Fibroblast of the aortic adventitia (primary cell): ENCODE measurements at places on chromosomes 6 and 20.

DNA sequence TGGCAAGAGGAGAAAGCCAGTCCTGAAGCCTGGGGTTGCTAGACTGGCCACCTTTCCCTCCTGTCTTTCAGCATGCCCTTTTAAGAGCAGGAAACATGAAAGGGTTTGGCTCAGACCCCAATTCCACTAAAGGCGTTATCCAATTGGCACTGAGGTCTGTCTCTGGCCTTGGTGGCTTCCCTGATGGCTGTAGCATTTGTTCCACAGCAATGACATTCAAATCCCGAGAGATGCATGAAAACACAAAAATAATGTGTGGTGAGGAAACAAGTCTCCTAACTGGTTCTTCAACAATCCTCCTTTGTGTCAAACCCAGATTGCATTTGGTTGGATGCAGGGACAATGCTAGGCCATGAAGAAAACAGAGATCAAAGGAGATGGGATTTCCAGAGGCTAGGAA is 56.5 kb upstream of the ADTRP start:
- DNase-seq, result no peak

GRCh38 chr20:63578224-63579016 is 4.4 kb upstream of the HELZ2 start:
- DNase-seq, result no peak

DNA sequence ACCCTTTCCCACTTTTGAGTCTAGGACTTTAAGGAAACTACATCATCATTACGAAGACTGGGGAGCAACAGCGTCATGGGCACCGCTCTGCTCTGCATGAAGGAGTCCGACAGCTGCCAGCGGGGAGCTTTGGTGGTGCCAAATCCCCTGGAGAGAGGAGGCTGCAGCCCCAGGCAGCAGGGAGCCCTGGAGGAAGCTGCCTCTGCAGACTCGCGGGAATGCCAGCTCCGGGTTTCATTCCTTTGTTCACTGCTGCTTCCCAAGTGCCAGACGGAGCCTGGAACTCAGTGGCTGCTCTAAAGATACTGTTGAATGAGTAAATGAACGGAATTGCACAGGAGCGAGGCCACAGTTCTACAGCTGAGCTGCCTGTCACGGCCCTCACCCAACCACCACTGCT is 196.5 kb upstream of the THBS2 start:
- no peak for DNase-seq

DNA sequence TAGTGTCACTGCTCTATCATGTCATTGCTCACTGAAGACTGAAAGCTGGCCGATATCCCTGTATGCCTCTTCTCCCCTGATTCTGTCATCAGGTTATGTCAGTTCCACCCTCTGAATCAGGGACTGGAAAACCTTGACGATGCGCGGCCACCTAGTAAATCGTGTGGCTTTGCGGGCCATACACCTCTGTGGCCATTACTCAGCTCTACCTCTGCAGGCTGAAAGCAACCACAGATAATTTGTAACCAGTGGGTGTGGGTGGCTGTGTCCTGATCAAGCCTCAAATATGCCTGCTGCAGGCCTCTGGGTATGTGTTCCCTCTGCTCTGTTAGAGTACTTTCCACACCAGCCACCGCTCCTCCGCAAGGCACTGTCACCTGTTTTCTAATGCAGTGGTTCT is 105.2 kb downstream of the GMPR start:
- DNase-seq, result no peak

DNA sequence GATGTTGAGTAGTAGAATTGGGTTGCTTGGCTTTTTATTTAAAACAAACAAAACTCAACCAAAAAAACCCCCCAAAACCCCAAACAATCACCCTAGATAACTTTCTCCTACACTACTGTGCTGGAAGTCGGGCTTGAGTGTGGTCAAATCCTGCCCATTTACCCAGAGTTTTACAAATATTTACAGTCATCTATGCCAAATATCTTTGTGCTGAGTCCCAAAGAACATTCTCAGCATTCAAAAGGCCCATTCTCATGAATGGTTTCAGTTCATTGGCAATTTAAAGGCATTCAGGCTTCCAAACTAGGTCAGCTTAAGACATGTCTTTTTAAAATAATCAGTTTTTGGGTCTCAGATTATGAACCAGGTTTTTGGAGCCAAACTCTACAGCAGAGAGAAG is 1.8 kb downstream of the RNF144B start:
- peak; percentile 72 for DNase-seq

- no peak for DNase-seq
Observed at GRCh38 chr20:24395151-24395550, 74.3 kb upstream of the SYNDIG1 start.

DNA sequence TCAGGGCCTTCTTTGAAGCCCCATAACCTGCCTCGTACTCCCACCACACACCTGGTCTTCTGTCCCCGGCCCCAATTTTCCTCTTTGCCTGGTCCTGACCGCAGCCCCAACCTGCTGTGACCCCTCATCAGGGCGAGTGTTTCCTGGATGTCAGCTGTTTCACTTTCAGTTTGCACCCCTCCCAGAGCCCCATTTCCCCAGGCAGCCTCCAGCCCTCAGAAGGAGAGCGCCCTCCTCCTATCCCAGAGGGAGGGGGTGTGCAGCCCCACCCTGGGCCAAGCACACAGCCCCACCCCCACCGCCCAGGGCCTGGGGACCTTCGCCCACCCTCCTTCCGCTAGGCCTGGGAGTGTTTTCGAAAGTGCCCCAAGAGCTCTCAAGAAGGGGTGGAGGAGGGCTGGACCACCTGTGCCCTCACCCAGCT is 1.5 kb downstream of the BAK1 start:
- DNase-seq, result no peak

DNA sequence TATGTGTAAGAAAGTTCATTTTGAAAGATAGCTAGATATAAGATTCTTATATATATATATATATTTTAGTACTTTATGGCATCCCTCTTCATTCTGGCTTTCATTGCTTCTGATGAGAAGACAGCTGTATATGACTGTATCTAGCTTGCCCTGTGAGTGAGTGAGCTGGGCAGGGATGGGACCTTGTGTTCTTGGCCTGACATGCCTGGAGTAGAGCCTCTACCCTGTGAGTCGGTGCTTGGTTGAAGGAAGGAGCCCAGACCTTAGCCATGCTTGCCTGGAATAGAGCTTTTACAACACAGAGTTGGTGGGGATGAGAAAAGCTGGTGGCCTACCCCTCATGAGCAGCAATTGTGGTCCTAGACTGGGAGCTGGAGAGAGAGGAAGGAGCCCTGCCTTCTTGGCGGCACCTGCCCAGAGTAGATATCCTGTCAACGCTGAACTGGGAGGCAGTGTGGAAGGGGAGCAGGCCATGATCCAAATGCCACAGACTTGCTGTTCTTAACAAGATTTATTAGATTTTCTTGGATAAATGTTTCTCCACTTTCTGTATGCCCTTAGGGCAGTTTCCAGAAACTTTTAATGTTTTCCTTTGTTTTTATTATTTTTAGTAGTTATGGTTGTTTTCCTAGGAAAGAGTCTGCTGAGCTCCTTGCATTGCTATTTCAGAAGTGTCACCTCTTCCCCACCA is 31.6 kb downstream of the FIG4 start:
- no peak for DNase-seq

GRCh38 chr20:13147971-13148370 is 73.1 kb upstream of the ISM1 start:
- no peak for DNase-seq

GRCh38 chr20:33298391-33298790 is 15.4 kb downstream of the BPIFB1 start:
- DNase-seq, result no peak

DNA sequence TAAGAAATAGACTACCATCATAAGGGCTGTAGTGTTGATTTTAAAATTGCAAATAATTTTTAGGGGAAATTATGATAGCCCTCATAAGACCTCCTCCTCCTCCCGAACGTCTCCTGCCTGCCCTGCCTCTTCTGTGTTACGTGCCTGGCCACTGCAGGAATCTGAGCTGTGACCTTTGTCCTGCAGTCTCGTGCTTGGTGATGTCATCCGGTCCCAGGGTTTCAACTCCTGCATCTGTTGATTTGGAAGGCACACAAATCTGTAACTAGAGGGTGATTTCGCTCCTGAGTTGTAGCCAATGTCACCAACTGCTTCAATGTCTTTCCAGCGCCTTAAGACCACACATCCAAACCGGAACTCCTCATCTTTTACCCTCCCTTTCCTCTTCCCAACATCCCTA is 163.2 kb downstream of the AIG1 start:
- no peak for DNase-seq

GRCh38 chr20:43975096-43975768 is 60.6 kb downstream of the TOX2 start:
- DNase-seq, result peak; percentile 96

- DNase-seq, result peak; percentile 75
Observed at GRCh38 chr6:168865-169455, 123.3 kb upstream of the DUSP22 start.

DNA sequence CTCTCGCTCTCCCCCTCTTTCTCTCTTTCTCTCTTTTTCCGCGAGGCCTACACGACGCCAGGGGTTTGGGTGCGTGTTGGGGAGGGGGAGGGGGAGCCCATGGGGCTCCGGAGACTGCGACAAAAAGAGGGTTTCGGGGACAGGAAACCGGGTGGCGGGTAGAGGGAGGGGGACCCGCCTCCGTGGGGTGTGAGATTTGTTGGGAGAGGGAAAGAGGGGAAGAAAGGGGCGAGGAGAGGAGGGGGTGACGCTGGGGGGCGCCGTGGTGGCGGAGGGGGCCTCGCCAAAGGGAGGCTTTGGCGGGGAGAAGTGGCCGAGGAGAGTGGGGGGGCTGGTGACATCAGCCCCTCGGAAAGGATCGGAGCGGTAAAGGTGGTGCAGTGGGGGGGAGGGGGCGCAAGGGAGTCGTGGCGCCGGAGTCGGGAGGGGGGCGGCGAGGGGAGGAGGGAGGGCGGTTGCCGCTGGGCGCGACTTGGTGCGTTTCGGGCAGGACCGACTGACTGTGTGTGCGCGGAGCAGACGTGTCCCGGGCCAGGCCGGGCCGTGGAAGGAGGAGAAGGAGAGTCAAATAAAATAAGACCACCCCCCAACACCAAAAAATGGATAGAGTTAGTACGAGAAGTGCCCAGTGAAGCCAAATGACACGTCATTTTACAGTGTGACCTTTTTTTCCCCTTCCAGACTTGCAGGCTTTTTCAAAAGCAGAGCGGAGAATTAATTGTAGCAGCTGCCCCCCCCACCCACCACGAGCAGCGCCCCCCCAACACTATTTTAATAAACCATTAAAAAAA is 39.8 kb downstream of the GNAS start:
- peak; percentile 56 for DNase-seq

- no peak for DNase-seq
Observed at GRCh38 chr6:158758941-158759479, 60.2 kb downstream of the EZR start.
